ENCODE measurements at places on chromosomes 6 and 20. TPM values are rescaled to one million over a fixed set of nuclear protein-coding genes. Genes with fewer than 3 reads are reported as not detected.

Gene SEMG1
- not detected for total RNA-seq

Gene RCAN2
- total RNA-seq: 2.3 TPM

Gene CAGE1
- total RNA-seq: 0.07 TPM

Gene RIMS1
- total RNA-seq: 2.3 TPM

Gene DYNLT2
- 0.39 TPM for total RNA-seq

Gene HLA-DOA
- not detected for total RNA-seq

Gene CCN5
- 3.0 TPM for total RNA-seq

Gene CALHM6
- total RNA-seq: 1.5 TPM

Gene ADGRF4
- total RNA-seq: 0.10 TPM

Gene RAB23
- 46.0 TPM for total RNA-seq

Gene OR2J3
- total RNA-seq: not detected

Gene C6orf52
- not detected for total RNA-seq

Gene VSX1
- not detected for total RNA-seq

Gene PBOV1
- total RNA-seq: not detected

Gene BPI
- total RNA-seq: 0.30 TPM

Gene TBCC
- 30.4 TPM for total RNA-seq

Gene SAMD3
- 9.3 TPM for total RNA-seq

Gene HEY2
- 0.63 TPM for total RNA-seq

Gene BANF2
- total RNA-seq: not detected

Gene LGSN
- 0.07 TPM for total RNA-seq

Gene SLC24A3
- 4.1 TPM for total RNA-seq

Gene LSM2
- total RNA-seq: 16.9 TPM

Gene LTB
- total RNA-seq: not detected

Gene CST7
- not detected for total RNA-seq

Gene TMEM244
- not detected for total RNA-seq

Gene CCNC
- total RNA-seq: 30.9 TPM

Gene TTLL9
- total RNA-seq: 0.07 TPM

Gene ADAM33
- total RNA-seq: 15.3 TPM

Gene GNAS
- total RNA-seq: 571 TPM

Gene DDO
- total RNA-seq: 3.6 TPM

Gene AKAP12
- 45.4 TPM for total RNA-seq

Gene ROMO1
- 100 TPM for total RNA-seq

Gene CLPSL2
- total RNA-seq: not detected

Gene DEF6
- total RNA-seq: 0.59 TPM

Gene FAM110A
- 2.1 TPM for total RNA-seq

Gene ZFP57
- 0.07 TPM for total RNA-seq

Gene GPSM3
- total RNA-seq: 1.5 TPM

Gene HCRTR2
- not detected for total RNA-seq

Gene PRSS35
- 4.2 TPM for total RNA-seq

Gene C6orf141
- not detected for total RNA-seq

Gene CDH22
- not detected for total RNA-seq

Gene HSPA1L
- total RNA-seq: 2.2 TPM

Gene AVP
- not detected for total RNA-seq

Gene PLA2G7
- total RNA-seq: not detected

Gene PROKR2
- total RNA-seq: not detected
